ENCODE measurements at places on chromosomes 6 and 20. TPM values are rescaled to one million over a fixed set of nuclear protein-coding genes. Genes with fewer than 3 reads are reported as not detected.

DNA sequence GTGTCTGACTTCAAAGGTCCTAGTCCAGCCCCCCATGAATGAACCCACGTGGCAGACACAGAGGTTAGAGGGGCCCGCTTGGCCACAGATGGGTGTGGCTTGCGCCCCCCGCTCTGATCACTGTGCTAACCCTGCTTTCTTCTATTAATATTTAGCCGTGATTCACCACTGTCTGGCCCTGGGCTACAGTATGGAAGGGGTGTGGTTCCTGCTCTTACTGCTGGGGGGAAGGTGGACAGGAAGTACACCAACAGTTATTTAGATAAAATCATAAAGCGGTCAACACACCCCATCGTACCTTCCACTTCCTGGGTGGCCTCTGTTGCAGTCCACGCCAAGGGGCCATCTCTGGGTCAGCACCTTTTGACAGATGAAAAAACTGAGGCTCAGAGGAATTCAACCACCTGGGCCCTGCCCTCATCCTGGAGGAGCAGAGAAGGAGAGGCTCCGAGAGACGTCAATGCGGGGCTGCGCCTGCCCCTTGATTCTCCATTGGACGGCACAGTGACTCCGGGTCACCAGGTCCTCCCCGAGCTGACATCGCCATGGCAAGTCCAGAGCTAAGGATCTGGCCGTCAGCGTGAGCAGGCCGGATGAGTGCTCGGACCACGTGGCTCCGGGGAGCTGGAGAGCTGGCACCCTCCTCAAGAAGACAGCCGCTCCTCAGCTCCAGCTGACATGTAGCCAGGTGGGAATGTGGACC lies 206.3 kb downstream of the PREX1 start:
- H3K36me3 ChIP-seq = no peaks in the 10 kb centered on the region
- H3K4me3 ChIP-seq = peak overlapping the region; percentile 52
- H3K4me1 ChIP-seq = no peaks in the 10 kb centered on the region
- H3K27ac ChIP-seq = no peak overlapping the region

DNA sequence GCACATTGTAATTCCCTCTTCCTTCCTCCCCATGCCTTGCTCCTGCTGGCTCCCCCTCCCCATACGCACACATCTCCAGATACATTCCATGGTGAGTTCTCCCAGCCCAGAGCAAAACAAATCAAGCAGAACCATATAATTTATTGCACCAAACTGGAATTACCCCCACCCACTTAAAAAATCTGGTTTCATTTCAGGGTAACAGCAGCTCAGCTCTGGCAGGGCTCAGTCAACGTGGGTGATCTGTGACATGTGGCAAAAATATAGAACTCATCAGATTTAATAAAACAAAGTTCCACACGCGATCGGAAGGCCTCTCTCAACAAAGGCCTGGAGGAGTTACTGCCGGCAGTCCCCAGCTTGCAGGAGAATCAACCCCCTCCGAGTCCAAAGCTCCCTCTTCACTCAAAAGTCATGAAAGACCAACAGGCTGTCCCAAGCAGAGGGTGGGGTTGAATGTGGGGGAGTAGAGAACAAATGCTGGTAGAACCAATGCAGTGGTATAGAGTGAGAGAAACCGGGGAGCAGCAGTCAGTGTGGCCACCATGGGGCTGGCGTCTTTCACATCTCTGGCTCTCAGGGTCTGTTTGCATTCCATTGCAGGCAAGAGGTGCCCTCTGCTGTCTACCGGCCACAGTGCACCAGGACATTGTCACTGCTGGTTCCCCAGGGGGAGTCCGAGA lies 323.3 kb upstream of the NT5E start:
- H3K27ac ChIP-seq = no peak overlapping the region
- H3K4me1 ChIP-seq = 0 out of 2 replicates have a peak, but pooled peaks cover 6% of the 10 kb centered on the region
- peak overlapping the region; percentile 30 for H3K4me3 ChIP-seq
- no peaks in the 10 kb centered on the region for H3K27me3 ChIP-seq

- H3K27me3 ChIP-seq = no peaks in the 10 kb centered on the region
- no peak overlapping the region for H3K4me3 ChIP-seq
- no peak overlapping the region for H3K27ac ChIP-seq
- H3K4me1 ChIP-seq = no peaks in the 10 kb centered on the region
- DNase-seq = no peak
Observed at GRCh38 chr20:227439-228105, 514 bp downstream of the DEFB129 start.

DNA sequence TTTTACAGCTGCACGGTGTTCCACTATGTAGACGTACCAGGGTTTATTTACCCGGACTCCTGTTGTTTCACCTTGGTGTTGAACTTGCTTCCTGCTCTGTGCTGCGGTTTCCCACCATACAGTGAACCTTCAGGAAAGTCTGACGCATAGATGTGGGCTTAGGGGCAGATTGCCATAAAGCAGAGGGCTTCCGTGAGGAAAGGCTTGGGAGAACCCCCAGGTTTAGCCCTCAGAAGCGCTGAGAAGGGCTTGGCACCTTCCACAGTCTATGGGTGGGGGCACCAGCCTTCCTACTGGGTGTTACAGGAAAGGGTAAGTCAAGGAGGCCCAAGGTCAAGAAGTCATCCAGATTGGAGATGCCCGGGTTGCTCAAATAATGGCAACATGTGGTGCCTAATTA lies 19.2 kb upstream of the MRPS18A start:
- no peaks in the 10 kb centered on the region for H3K36me3 ChIP-seq
- peaks cover under 1% of the 10 kb centered on the region for H3K27me3 ChIP-seq
- H3K27ac ChIP-seq = no peak overlapping the region
- H3K4me1 ChIP-seq = no peaks in the 10 kb centered on the region

- peak overlapping the region; percentile 41 for H3K27ac ChIP-seq
- H3K36me3 ChIP-seq = no peaks in the 10 kb centered on the region
- DNase-seq = no peak
- no peak overlapping the region for H3K4me3 ChIP-seq
- no peaks in the 10 kb centered on the region for H3K4me1 ChIP-seq
- H3K27me3 ChIP-seq = no peaks in the 10 kb centered on the region
Observed at GRCh38 chr6:121856296-121856695, 420.9 kb downstream of the GJA1 start.

GRCh38 chr6:10230531-10230930 lies 184.3 kb downstream of the TFAP2A start:
- no peak for DNase-seq
- H3K36me3 ChIP-seq = no peaks in the 10 kb centered on the region
- no peak overlapping the region for H3K27ac ChIP-seq
- peaks cover 1% of the 10 kb centered on the region for H3K27me3 ChIP-seq
- no peak overlapping the region for H3K4me3 ChIP-seq
- no peaks in the 10 kb centered on the region for H3K4me1 ChIP-seq

STMND1 gene
- polyA plus RNA-seq = not detected

CCDC28A gene
- 13.4 TPM for polyA plus RNA-seq

LPA gene
- not detected for polyA plus RNA-seq
